Stimulated activated CD4-positive, alpha-beta T cell treated with anti-CD3 and anti-CD28 coated beads, TNF-alpha, amount 100 ng/mL, for 4 hours (primary cell): ENCODE measurements at places on chromosomes 7 and 10.

DNA sequence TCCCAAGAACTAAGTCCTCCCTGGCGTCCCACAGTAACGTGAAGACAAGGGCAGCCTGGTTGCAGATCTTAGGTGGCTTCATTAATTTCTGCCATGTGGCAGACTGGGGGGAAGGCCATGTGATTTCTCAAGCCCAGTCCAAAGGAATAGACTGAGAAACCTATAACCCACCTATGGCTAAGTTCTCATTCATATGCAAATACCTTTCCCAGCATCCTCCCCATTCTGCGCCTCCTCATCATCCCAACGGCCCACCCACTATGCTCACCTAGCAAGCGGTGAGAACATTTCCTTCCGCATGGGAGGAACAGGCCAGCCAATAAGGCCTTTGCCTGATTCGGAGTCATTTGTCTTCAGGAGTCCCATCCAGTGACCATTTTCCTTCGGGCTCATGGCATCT lies 8.2 kb upstream of the CLEC2L start:
- no peak for DNase-seq

- DNase-seq, result no peak
These were observed 5.5 kb upstream of the MMD2 start for GRCh38 chr7:4964506-4964905.

DNA sequence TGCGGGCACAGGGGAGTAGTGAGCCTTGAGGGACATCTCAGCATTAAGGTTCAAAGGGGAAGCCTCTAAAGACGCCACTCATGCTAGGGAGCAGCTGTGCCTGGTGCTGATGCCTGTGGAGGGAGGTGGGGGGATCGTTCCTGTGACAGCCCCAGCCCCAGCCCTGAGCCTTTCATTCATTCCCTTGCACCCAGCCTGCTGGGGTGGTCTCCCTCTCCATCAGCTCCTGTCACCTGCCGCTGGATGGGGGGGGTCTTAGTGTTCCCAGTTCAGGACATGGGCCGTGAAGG lies 11.6 kb downstream of the ZNF316 start:
- DNase-seq, result no peak

DNA sequence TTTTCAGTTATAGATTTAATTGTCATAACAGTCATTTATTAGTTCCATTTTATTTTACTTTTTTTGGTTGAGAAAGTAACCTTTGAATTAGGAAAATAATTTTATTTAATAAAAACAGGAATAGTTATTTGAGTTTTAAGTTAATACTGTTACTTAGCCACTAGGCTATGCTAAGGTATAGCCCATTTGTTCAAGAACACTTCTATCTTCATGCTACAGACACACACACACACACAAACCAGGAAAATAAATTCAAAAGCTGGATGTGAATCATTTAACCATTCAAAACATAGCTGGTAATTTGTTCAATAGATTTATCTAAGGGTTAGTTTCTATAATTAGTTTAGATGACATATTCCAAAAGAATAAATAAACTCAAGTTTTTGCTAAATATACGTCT lies 148.4 kb downstream of the RNF133 start:
- no peak for DNase-seq

DNA sequence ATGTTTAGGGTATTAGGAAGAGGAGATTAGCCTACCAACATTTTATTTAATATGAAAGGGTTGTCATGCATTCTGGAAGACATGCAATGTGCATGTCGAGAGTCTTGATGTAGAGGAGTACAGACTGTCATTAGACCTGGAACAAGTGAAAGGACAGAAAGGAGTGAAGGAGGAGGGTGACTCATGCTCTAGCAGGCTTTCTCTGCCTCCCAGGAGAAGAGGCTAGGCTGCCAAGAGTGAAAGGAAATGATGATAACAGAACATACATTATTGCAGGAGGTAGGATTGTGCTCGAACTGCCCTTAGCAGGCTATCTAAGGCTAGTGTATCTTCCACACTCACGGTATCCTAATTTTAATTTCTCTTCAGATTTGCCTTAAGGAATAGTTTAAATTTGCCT lies 228.8 kb downstream of the EXOC4 start:
- DNase-seq, result no peak

DNA sequence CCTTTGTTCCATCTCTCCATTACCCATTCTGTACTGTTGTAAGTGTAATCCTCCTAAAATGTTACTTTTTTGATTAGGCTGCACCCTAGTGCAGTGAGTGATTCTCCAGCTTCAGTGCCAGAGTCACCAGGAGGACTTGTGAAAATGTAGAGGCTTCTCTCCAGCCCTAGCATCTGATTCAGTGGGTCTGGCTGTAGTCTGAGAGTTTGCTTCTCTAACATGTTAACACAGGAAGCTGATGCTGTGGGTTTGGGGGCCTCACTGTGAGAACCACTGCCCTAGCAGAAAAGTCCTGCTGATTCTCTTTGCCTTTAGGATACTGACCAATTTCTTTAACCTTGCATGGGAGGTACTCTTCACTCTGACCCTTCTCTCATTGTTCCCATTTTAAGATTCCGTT lies 24.4 kb downstream of the CSGALNACT2 start:
- DNase-seq, result no peak

GRCh38 chr7:28684650-28685241 lies 272.4 kb downstream of the CREB5 start:
- DNase-seq, result no peak

- DNase-seq, result no peak
These were observed at the start of gene LRIT2 for GRCh38 chr10:84225427-84226173. Gene LRIT2, minus strand, starts transcription at chr10:84225544. Its CDS starts 24 bp downstream, at chr10:84225520.

GRCh38 chr10:102435529-102436233 lies 3.3 kb upstream of the CUEDC2 start:
- peak; percentile 42 for DNase-seq
